ENCODE measurements at places on chromosomes 2 and 18.
A peak's percentile ranks its signal among the peaks of the same experiment; 100 is the strongest.

- DNase-seq = no peak
Measured at GRCh38 chr2:29213888-29214291, 98.7 kb downstream of the CLIP4 start.

- DNase-seq = no peak
Measured at GRCh38 chr2:12397854-12398253, 318.9 kb upstream of the TRIB2 start.

DNA sequence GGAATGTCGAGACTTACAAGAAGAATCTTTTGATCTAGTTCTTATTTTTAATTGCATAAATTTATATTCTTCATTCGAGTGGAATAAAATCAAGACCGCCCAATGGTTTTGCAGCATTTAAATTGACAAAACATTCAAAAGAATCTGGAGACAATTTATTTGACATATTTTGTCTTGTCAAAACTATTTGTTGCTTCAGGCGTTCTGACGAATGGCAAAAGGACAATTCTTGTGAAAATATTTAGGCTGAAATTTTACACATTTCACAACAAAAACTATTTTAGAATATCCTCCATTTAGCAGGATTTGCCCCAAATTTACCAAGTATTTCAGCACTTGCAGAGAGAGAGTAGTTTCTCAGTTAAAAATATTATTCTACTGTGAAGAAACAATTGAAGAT lies 41.7 kb downstream of the PRKRA start:
- no peak for DNase-seq

DNA sequence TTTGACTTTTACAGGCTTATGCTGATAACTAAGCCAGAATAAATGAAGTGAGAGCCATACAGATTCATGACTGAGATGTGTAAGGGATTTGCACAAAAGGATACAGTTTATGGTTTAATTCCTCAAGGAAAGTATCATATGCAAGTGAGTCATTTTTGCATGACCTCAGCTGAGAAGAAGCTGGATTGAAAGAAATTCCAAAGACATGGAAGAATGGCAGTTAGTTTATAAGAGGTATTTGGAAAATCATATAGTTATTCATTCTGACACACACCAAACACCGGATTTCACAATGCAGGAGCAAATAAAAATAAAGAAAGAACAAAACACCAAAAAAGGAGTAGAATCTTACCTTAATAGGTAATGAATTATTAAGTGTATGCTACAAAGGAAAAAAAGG lies 83.2 kb upstream of the RND3 start:
- DNase-seq = no peak

DNA sequence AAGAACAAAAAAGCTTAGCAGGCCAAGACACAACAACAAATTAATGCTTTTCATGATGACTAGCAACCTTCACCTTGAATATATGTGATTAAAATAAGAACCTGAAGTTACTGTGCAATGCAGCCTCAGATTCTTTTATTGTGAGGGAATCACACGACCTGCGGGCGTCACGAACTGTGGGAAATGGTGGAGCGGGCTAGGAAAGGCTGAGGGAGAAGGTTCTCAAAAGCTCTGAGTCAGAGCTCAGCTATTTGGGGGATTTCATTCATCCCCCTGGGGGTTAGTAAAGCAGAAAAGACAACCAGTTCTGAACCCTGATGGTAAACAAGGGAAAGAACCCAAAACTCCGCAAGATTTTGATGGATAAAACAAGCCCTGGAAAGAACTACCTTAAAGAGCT lies 89.3 kb upstream of the NCKAP5 start:
- DNase-seq = no peak

DNA sequence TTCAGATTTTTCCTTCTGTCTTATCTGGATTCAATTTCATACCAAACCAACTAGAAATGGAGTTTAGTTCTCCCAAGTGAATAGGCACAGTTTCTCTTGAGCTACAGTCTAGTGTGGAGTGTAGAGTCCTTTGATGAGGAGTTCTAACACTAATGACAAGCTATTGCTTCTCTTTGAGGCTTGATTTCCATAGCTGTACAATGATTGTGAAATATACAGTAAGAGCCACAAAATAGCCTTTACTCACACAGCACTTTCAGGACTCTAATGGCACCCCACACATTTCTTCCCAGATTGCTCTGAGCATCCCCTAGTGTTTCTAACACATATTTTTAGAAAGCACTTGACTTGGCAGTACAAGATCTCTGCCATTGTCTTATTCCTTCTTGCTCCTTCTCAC lies 153.3 kb downstream of the LRRTM1 start:
- no peak for DNase-seq

GRCh38 chr2:148135705-148136104 lies 114.8 kb downstream of the MBD5 start:
- DNase-seq = no peak

DNA sequence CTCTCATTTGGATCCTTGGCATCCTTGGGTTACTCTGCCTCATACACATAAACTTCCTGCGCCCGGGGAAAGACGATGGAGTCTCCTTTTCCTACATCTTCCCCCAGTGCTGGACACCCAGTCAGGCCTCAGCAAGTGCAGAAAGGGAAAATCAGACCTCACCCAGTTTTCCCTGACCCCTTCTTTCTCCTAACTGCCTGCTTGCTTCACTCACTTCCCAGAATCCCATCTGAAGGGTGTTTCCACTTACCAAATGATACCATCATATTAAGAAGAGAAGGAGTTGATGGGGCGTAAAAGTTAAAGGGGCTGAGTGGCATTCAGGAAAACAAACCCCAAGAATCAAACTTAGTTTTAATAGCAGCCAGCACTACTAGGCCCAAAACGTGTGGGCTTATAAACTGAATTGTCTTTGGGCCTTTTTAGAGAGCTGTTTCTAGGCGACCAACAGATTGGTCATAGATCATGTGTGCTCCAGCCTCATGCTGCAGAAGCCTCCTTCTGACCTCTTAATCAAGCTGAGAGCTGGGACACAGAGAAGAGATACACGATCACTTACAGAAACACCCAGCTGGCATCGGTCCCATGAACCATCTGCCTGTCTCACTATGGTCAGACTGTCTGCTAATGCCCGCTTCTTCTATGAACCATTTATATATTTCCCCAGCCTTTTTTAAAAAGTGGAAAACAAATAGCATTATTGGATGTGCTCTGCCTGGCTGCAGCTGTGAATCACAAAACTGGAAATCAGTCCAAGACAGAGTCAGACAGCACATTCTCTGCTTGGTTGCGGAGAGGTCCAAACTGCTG lies 165.7 kb upstream of the SLC14A2 start:
- no peak for DNase-seq

DNA sequence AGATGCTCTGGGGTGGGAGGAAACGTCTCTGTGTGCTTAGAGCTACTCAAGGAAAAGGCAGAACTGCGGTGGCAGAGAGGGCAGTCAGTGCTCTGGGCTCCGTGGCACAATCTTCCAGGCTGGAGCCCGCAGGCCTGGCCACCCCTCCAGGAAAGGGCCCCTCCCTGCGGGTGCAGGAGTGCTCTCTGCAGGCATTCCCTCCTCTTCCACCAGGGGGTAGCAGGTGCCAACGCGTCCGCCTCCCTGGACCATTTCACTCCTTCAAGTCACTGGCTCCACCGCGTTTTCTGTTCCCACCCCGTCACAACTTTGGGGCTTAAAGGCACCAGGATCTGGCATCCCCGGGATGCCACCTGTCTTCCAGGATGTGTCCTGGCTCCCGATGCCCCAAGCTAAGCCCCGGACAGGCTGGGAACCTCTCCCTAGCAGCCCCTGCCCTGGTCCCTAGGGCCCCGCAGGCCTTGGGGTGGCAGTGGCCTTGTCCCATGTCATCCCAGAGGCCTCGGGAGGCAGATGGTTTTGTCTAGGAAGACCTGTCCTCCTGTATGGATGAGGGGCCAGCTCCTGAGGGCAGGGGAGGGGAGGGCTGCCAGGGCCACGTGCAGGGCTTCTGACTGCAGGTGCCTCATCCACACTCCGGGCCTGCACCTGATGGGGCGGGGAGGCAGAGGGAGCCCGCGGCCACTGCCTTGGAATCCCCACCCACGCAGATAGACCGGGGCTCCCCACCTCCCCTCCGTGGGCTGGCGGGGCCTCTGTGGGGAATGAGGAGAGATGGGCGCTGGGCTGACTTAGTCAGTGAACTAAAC lies 26.4 kb downstream of the KCNIP3 start:
- DNase-seq = peak; percentile 5

DNA sequence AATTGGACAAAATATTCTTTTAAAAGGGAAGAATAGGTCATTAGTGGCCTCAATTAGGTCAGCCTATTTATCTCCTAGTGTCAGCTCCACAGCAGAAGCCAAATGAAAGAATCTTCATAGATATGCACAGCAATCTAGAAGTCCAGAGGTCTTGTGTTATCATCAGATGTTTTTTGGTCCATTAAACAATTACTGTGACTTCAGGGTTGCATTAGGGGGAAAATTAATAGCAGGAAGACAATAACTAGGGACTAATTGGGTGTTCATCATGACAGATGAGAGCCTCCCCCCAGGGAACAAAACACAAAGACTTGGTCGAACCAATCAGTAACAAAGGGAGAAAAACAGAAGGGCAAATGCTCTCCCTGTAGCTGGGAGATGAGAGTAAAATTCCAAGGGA lies 264.7 kb downstream of the PTH2R start:
- DNase-seq = peak; percentile 29

DNA sequence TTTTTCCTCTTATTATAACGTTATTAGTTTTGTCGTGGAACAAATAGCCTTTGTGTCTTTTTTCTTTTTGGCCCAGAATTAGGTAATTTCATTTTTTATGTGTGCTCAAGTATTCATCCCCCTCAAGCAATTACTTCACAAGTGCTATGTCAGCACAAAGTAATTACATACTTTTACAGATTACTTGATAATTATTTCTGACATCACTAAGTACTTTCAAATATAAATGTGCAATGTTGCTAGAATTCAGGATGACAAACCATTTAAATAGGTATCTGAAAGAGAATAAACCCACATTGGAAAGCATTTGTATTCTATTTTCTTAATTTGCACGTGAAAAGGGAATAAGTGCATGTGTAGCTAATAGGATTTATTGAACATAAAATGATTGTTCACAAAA lies 238.2 kb downstream of the CDH7 start:
- DNase-seq = no peak

DNA sequence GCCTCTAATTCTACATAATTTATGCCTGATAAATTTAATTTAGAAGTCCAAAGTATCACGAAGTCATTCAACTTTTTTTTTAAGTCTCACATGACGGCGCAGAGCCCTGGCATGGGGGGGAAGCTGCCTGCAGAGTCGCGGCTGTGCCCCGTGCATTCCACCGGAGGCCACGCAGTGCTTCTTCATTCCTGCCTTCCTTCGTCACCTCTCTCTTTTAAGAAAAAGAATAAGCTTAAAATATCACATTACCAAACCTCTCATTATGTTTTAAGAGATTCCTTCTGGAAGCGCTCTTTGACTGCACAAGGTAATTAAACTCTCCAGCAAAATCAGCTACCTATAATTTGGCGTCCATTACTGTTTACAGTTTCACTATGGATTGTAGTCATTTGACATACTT lies 20.3 kb upstream of the KIDINS220 start:
- DNase-seq = no peak

DNA sequence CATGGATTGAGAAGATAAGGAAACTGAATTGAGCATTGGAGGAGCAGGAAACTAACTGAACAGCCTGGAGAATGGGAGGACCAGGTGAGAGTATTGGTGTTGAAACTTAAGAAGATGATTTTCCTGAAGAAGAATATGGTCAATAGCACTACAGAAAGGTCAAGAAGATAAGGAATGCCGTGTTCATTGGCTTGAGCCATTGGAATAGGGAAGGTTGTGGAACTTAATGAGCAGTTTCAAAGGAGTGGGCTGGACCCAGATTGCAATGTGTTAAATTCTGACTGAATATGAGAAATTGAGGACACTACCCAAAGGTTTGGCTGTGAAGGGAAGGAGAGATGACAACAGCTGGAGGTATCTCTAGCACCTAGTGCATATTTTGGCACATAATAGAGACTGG lies 19.0 kb downstream of the KCMF1 start:
- no peak for DNase-seq
